ENCODE measurements at places on chromosomes 3 and 15. TPM values are rescaled to one million over a fixed set of nuclear protein-coding genes. Genes with fewer than 3 reads are reported as not detected.

DNA sequence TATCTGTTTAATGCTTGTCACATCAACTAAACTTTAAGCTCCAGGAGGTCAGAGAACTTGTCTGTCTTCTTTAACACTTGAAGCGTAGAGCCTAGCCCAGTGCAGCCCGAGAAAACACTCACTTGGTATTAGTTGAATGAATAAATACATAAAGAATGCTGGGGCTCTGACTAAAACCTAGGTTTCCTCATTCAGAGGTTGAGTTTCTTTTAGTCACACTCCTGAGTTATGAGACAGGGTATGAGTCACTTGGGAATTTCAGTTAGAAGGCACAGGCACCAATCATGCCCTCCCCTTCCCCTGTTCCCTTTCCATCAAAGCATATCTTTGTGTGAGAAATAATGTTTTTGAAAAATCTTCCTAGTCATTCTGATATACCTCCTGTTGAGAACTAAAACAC, 589.8 kb upstream of the DPPA4 start:
- DNase-seq, result no peak

GRCh38 chr15:101578443-101578894, 73.7 kb downstream of the TM2D3 start:
- no peak for DNase-seq

DNA sequence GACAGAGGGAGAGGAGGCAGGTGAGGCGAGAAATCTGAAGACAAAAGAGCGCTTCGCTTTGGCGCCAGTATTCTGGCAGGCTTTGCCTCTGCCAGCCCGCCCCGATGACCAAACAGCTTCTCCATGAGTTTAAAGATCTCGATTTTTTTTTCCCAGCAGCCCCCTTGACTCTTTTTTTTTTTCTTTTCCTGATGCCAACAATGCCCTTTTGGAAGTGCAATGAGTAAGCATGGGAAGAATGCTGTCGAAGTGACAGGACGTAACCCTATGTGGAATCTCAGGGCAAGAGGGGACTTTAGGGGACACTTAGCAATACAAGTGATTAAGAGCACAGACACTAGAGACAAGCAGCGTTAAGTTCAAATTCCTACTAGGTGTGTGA, 211.7 kb downstream of the FGF12 start:
- no peak for DNase-seq

DNA sequence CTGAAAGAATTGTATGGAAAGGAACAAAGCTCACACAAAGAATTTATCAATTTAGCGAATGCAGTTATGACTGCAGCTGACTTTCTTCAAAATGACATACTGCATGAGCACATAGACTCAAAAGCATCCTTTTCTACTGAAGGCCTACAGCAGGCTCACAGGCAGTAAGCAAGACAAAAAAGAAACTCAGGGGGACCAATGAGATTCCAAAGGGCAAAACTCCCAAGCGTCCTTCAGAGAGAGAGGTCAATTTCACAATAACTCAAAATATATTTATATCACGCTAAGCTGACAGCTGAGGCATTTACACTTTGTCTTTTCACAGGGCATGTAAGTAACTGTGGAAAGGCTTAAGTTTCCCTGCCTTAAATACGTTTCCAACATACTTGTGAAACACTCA, 427.9 kb upstream of the RASGRP1 start:
- DNase-seq, result no peak

- DNase-seq, result no peak
Measured at GRCh38 chr3:119794401-119794800, 12.5 kb downstream of the NR1I2 start.

- no peak for DNase-seq
Measured at GRCh38 chr15:26736502-26737248, 36.2 kb downstream of the GABRB3 start.

DNA sequence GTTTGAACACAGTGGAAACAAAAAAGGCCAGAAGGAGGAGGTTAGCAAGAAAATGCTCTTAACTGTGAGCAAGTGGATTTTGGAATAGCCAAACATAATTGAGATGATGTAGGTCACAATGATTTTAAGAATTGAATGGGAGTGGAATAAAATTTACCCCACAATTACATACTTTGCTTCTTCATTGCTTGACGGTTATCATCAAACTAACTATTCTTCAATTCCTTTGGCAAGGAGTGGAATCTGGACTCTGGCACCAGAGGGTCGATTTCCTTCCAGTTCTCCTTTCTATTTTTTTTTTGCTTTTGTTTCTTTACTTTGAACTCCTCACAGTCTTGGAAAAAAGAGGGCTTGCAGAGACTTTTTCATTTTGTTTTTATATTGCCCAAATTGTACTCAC, 634.5 kb upstream of the TGFBR2 start:
- DNase-seq, result no peak

DNA sequence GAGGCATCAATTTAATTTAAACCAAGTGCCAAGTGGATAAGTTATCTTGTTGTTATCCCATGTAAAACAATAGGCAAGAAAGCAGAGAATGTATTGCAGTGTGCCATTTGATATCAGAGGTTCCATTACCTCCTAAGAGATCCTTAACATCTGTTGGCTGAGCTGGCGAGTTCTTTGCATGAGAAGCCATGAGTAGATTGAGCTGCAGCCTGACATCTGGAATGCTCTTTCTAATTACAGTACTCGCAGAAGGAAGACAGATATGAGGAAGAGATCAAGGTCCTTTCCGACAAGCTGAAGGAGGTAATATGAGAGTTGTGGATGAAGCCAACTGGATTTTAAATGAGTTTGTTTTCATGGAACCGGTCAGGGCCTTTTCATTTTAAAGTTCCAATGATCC, 19.4 kb downstream of the TPM1 start:
- no peak for DNase-seq

DNA sequence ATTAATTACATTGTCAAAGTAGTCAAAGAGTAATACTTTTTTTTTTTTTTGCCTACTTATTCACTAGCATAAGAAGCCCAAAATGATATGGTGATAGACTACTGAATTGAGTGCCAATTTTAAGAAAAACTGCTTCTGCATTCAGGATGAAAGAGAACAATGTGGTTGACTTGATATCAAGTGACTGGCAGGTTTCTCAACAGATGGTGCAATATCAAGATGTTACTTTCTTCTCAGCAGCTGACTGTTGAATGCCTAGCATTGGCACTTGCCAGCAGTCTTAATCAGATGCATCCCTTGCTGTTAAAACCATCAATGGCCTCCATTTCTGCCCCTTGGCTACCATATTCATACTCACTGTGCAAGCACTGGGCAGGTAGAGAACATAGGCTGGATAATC, 863.2 kb downstream of the GBE1 start:
- DNase-seq, result no peak

GRCh38 chr3:130354430-130354829, 9.0 kb downstream of the COL6A5 start:
- no peak for DNase-seq

Gene NME9
- not detected for total RNA-seq

GRCh38 chr3:185052631-185053030, 100.2 kb downstream of the C3orf70 start:
- no peak for DNase-seq

Gene KBTBD8
- 0.54 TPM for total RNA-seq

Gene FETUB
- total RNA-seq, result not detected

Gene ZIC1
- total RNA-seq, result 0.07 TPM

DNA sequence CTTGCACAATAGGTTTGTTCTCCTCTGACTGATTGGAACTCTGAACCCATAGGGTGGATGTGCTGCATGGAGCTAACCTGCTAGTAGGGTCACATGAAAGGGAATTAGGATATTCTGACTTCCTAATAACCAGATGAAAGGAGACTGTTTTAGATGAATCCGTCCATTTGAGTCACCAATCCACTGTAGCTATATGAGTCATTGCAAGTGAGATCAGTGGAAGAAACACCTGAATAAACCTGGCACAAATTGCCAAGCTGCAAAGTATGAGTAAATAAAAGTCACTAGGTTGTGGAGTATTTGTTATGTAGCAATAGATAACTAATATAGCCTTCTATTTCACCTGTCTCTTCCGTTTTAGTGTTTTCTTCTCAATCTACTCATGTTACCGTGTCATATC, 584.4 kb downstream of the PDCD6IP start:
- DNase-seq, result no peak

Gene GOLGA8J
- total RNA-seq, result 0.81 TPM

GRCh38 chr15:85667491-85668424, 127.0 kb downstream of the KLHL25 start:
- DNase-seq, result peak; percentile 57

Gene SENP8
- total RNA-seq, result 0.78 TPM

Gene NDN
- total RNA-seq, result 80.0 TPM

- no peak for DNase-seq
Measured at GRCh38 chr3:170511371-170511770, 74.5 kb downstream of the SLC7A14 start.

Measured in thoracic aorta (tissue), 2 donors.